Progenitor cell of endocrine pancreas (in vitro differentiated cells): ENCODE measurements at places on chromosomes 7 and 10. TPM values are rescaled to one million over a fixed set of nuclear protein-coding genes. Genes with fewer than 3 reads are reported as not detected.

Gene PTER
- 9.2 and 9.5 TPM in 2 replicates for total RNA-seq

Gene CLCN1
- total RNA-seq = 0.09 and 0.14 TPM in 2 replicates

Gene SLIT1
- total RNA-seq = 23.8 and 25.5 TPM in 2 replicates

Gene LRRC18
- total RNA-seq = not detected in 2 replicates

Gene NCF1
- total RNA-seq = 0.58 TPM in 1 of 2 replicates, not detected in the other

Gene CALHM3
- total RNA-seq = 0.41 and 1.3 TPM in 2 replicates

DNA sequence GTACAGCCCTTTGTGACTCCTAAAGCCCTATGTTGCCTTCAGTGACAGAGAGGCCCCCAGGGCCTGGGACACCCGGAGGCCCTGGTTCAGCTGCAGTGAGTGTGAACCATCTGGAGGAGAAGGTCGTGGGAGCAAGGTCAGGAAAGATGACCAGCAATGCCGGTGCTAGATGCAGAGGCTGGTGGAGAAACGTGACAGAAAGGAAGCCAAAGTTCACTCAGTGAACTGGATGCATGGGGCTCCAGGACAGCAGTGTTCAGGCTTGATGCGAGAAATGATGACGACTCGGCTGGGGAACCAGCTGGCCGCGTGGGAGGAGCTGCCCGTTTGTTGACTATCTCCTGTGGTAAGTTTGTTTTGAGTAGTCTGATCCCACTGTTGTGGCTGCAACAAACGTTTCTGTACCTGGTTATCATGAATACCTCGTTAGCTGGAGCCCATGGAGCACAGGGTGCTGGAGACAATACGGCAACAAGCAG lies 54.1 kb upstream of the MKRN1 start:
- no peak for DNase-seq

GRCh38 chr7:14973712-14974428 lies 71.3 kb upstream of the DGKB start:
- no peak for DNase-seq

- DNase-seq = no peak
Observed at GRCh38 chr10:48710647-48711275, 26.1 kb downstream of the WDFY4 start.

DNA sequence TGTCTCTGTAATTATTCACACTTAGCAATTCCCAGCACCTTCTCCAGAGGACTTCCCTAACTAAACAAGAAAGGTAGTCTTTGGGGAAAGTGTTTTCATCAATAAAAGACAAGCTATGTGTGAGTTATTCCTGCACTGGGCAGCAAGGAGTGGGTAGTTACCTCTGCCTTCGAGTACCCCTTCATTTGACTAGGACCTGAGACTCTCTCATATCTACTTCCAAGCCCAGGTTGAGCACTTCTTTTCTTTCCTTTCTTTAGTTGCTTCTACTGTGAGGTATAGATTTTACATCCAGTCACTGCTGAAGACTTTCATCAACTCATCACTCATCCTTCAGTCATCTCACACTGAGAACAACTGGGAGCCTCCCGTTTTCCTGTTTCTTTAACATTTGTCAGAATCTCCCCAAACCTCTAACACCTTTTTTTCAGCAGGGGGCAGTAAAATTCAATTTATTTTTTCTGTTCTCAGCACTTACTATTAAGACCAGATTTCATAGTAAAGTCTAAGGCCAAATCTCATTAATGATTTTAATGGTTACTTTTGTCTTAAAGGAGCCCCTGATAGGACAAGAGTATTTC lies 80.1 kb upstream of the PRSS1 start:
- DNase-seq = no peak

DNA sequence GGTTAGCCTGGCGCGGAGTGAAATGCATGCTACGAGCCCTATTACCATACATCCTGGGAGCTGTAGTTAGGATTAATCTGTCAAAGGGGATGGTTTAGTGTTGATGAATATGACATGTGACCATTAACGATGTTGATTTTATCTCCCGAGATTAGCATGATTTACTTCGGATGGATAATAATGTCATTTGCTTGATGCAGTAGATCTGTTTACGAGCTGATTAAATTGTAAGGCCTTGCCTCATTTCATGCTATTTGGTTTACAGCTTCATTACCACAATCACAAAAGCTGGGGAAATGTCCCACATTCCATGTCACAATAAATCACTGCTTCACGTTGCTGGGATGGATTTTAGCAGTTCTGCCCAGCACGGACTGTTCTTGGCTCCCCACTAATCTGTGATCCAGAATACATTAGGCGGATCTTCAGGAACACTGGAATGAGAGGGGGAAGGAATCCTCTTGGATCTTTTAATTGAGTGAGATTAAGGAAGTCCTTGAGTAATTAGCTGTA lies 22.3 kb downstream of the ZNF503 start:
- DNase-seq = no peak

DNA sequence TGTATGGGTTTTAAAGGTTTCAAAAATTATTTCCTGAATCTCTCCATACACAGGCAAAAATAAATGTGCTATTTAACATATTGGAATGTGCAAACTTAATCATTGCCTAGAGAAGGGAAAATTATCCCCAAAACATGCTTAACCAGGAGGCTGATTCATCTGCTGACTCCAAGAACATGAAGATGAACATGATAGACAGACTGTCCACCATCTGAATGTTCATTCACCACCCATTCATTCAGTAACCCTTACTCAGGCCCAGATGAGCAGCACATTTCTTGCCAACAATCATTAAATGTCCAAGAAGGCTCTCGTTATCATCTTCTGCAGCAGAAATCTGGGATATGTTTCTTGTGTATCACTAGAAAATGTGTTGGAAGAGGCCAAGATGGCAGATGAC lies 110.6 kb downstream of the PPP1R9A start:
- DNase-seq = no peak

DNA sequence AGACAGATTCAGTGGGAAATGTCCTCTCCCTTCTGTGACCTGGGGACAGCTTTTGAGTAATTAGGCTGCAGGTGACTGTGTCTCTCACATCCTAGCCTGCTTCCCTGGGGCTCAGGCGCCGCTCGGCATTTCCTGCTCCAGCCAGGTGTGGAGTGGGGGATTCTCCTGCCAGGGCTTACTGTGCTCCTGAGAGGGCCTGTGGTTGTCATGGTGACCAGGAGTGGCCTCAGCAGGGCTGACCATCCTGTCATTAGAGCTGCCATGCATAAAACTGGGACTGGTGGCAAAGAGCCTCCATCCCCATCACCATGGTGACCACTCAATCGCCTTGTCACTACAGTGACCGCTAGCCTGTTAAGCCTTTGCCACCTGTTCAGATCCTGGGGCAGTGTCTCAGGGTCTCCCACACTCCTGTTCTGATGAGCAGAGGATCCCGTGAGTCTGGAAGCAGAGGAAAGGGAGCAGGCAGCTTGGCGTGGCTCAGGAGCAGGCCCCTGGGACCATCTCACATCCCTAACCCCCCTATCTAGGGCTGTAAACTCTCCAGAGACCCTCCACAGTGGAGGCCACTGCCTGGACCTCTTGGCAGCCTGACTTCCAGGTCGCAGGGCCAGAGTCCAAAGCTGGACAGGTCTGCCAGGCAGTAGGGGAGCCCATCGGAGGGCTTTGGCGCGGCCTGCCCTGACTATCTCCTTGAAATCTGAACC lies at the start of gene GCK:
Gene GCK, minus strand, starts transcription at position 154 of the 707 bp plus-strand sequence. CDS start 486 bp downstream, outside the sequence.
- no peak for DNase-seq

- DNase-seq = no peak
Observed at GRCh38 chr7:80294346-80294745, 159.7 kb downstream of the GNAI1 start.

DNA sequence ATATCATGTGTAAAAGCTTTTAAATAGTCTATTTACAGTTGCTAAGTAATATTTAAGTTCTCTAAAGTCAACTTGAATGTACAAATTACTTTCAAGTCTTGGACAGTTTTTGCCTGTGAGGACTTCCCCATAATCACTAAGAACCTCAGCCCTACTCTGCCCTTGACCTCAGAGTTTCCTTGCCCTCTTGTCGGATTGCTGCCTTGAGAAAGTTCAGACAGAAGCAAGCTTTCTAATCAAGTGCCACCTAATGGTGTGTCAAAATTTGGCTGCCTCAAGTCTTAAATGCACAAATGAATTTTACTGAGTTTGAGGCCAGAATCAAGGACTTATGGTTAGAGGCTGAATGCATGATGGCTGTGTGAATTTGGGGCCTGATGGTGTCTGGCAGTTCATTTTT lies 88.3 kb upstream of the KAT6B start:
- DNase-seq = no peak

- DNase-seq = no peak
Observed at GRCh38 chr7:157719705-157720655, 383.2 kb downstream of the DNAJB6 start.

DNA sequence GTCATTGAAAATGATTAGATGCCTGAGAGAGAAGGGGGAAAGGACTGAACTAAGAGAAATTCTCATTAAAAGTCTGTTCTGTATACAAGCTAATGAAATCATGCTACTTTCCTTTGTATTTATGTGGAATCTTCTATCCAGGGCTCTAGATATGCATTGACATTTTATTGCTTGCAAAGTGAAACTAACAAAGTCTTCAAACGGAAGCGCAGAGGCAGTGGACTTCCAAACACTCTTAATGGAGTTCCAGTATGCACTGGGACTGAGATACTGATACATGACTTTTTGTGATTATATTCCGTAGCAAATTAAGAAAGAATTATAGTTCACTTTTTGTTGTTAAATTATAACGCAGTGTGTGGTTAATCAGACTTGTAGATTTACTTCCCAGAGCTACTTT lies 166.8 kb upstream of the TBX20 start:
- DNase-seq = no peak

DNA sequence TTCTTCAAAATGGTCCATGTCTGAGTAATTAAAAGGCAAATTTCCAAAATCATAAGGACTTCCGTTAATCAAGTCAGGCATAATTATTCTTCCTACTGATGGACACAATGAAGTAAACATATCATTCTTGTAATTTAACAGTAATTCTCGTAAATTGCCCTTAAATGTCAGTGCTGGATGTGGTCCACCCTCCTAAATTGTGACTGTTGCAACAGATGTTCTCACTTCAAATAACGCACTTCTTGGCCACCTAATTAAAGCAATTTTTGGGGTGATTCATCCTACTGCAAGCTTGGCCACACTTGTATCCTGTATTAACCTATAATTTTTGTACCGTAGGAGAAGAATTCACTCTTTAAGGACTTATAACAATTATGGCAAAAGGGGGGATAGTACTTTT lies 1.9 kb downstream of the COL1A2 start:
- DNase-seq = no peak

DNA sequence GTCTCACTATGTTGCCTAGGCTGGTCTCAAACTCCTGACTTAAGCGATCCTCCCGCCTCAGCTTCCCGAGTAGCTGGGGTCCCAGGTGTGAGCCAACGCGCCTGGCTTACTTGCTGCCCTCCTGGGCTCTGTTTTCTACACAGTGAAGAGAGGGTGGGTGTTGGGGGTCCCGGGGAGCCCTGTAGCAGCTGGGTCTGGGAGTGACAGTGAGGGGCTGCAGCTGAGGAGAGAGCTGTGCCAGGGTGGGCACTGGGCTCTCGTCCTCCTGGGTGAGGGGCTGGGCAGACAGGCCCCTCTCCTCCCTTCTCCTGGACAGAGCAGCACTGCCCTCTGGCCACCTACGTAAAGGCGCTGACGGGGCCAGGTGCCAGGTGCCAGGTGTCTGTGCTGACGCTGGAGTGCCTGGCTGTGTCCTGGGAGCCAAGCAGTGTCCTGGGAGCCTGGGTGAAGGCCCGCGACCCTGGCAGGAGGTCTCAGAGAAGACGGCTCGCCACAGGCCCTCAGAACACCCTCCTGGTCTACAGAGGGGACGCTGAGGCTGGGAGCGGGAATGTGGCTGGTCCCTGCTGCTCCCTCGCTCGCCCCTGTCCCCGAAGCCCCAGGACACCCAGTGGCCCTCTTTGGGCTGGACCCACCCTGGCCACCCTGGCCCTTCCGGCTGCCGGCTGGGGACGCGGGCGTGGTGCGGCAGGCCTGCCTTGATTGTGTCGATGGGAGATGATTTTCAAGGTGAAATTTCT lies 35.6 kb downstream of the UNCX start:
- DNase-seq = no peak

DNA sequence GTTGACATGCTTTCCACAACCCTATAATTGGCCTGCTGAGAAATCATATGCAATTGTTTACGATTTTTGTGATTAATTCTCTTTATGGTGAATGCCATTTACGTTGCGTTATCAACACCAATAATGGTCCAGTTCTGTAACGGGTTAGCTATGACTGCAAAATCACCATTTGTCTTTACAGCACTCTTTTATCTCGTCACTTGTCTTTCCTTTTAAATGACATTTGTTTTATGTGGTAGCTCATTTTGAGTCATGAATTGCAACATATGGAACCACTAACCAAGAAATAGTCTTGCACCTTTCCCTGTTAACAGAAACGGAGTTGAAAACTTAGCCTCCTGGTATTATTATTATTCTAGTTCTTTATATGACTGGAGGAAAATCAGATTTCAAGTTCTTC lies 3.1 kb upstream of the KIAA1217 start:
- DNase-seq = no peak

DNA sequence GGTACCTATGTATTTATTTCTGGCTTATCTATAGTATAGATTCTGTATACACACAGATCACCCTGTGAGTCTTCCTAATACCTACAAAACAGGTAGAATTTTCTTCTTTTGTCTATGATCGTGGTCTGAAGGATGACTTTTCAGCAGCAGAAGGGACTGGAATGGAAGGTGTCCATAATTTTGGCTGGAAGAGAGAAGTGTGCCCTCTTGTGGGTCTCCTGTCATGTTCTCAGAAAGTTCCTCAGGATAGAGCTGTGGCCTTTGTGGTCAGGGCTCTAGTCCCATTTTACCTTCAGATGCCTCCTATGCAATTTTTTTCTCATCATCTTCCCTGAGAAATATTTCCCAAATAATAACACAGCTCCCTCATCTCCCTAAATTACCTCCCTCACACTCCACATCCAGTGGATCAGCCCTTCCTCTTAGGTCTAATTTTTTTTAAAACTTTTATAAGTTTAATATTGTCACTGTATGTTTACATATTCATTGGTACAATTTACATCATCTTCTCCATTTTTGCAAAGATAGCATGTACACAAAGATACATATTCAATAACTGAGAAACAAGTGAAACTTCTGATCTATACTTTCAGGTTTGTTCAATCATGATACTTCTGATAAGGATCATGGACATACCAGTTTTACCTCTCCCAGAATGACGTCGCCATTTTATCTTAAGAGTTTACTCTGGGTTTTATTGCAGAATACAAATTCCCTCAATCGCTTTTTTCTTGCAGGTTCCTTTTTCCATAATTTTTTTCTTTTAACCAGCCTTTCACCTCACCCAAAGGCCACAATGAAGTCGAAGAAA lies 112.7 kb downstream of the REEP3 start:
- DNase-seq = no peak

DNA sequence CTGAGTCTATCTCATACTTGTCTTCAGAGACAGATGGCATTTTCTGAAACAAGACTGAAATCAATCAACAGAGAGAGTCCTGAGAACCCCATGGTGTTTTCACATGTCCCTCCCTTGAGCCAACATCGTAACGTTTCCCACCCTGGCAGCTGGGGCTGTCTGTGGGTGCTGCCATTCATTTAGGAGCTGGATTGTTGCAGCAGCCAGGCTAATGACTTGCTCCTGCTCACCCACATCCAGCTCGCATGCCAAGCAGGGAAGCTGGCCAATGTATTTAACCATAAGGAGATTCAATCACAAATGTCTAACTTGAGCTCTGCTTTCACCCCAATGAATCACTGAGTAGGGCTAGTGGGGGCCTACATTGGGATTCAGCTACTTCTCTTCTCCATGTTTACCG lies 146.1 kb downstream of the ADRA2A start:
- no peak for DNase-seq
